Vagina (tissue), 2 donors: ENCODE measurements at places on chromosomes 7 and 10. TPM values are rescaled to one million over a fixed set of nuclear protein-coding genes. Genes with fewer than 3 reads are reported as not detected.

ZPBP gene
- not detected for total RNA-seq

AKR1B1 gene
- 79.1 TPM for total RNA-seq

C10orf105 gene
- 0.49 TPM for total RNA-seq

ACSM6 gene
- total RNA-seq = not detected

SPDYE2 gene
- not detected for total RNA-seq

GRCh38 chr7:32163141-32163806 lies 93.1 kb upstream of the PDE1C start:
- H3K4me3 ChIP-seq = no peak overlapping the region
- DNase-seq = no peak
- H3K4me1 ChIP-seq = peaks cover 16% of the 10 kb centered on the region

DNA sequence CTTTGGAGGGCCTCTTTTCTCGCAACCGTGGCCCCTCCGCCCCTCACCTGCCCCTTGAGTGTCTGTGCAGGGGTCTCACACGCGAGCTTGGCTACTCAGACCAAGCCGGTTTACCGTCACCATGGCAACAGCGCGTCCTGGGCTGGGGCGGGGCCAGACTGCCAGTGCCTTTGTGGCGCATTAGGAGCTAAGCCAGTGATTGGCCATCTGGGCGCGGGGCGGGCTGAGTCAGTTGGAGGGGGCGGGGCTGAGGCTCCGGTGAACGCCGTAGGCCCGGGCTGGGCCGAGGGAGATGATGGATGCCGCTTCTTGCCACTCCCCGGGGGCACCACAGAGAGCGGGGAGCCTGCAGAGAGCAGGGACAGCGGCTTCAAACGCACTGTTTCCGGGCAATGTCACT lies 48.7 kb upstream of the FXYD4 start:
- no peak for DNase-seq
- H3K4me1 ChIP-seq = peaks cover 10% of the 10 kb centered on the region
- H3K4me3 ChIP-seq = peak overlapping the region; percentile 23
- H3K27me3 ChIP-seq = no peaks in the 10 kb centered on the region

DNA sequence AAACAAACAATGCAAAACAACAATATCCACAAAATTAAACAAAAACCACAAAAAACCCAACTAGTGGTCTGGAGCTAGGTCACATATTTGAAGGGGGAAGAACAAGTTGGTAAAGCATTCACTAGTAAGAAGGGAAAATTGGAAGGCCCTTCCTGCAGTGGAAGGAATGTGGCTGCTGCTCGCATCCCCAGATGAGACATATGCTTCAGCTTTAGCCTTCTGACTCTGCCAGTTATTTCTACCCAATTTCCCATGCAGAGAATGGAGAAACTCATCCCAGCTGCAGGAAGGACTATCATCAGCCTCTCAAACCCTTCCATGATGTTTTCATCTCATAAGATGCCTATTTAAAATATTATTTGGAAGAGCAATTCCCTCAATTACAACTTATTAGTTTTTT lies 176.6 kb downstream of the BMPER start:
- H3K27me3 ChIP-seq = no peaks in the 10 kb centered on the region
- H3K4me1 ChIP-seq = no peaks in the 10 kb centered on the region

DNA sequence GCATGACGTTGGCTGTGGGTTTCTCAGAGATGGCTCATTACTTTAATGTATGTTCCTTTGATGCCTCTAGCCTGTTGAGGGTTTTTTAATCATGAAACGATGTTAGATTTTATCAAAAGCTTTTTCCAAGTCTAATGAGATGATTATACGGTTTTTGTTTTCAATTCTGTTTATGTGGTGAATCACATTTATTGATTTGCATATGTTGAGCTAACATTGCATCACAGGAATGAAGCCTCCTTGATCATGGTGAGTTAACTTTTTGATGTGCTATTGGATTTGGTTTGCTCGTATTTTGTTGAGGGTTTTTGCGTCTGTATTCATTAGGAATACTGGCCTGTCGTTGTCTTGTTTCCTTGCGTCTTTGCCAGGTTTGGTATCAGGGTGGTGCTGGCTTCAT lies 52.3 kb upstream of the PTPN12 start:
- no peaks in the 10 kb centered on the region for H3K4me1 ChIP-seq
- no peaks in the 10 kb centered on the region for H3K27me3 ChIP-seq
- DNase-seq = no peak
- no peak overlapping the region for H3K27ac ChIP-seq
- no peaks in the 10 kb centered on the region for H3K36me3 ChIP-seq
- H3K4me3 ChIP-seq = no peak overlapping the region

GRCh38 chr10:132107186-132107948 lies 41.6 kb downstream of the JAKMIP3 start:
- H3K4me1 ChIP-seq = no peaks in the 10 kb centered on the region
- peak; percentile 87 for DNase-seq
- H3K27ac ChIP-seq = no peak overlapping the region
- H3K27me3 ChIP-seq = no peaks in the 10 kb centered on the region
- H3K36me3 ChIP-seq = no peaks in the 10 kb centered on the region

GRCh38 chr10:20474064-20474463 lies 423.0 kb downstream of the NEBL start:
- no peak for DNase-seq
- H3K36me3 ChIP-seq = no peaks in the 10 kb centered on the region
- H3K27me3 ChIP-seq = no peaks in the 10 kb centered on the region
- no peak overlapping the region for H3K27ac ChIP-seq

DNA sequence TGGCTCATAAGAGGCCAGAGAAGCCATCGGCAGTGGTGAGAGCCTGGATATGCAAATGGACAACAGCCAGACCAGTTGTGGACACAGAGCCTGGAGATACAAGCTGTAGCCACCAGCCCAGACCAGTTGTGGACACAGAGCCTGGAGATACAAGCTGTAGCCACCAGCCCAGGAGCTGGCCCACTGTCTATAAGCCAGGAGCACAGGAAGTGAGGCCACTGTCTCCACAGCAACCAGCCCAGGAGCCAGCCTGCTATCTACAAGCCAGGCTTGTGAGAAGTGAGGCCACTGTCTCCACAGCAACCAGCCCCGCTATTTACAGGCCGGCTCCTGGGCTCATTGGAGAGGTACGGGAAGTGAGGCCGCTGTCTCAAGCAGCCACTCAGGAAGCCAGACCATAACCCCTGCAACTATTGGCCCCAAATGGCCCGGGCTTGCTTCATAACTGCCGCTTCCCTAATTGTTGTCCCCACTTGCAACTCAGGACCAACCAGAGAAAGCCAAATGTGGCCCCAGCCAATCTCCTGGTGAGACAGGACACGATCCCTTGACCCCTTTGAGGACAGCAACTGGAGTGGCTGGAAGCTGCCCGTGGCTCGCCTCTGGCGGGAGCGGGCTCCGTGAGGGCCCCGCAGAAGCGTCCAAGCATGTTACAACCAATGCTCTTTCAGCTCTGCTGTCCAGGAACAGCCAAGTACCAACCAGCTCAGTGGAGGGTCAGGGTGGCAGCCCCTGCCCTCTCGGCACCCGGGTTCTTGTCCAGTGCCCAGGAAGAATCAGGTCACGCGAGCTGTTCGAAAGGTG lies 44.1 kb upstream of the CNPY1 start:
- no peak overlapping the region for H3K4me3 ChIP-seq
- no peaks in the 10 kb centered on the region for H3K36me3 ChIP-seq
- H3K4me1 ChIP-seq = peaks cover 1% of the 10 kb centered on the region
- no peaks in the 10 kb centered on the region for H3K27me3 ChIP-seq
- DNase-seq = no peak
- H3K27ac ChIP-seq = no peak overlapping the region
